ENCODE measurements at places on chromosomes 7 and 10.

DNA sequence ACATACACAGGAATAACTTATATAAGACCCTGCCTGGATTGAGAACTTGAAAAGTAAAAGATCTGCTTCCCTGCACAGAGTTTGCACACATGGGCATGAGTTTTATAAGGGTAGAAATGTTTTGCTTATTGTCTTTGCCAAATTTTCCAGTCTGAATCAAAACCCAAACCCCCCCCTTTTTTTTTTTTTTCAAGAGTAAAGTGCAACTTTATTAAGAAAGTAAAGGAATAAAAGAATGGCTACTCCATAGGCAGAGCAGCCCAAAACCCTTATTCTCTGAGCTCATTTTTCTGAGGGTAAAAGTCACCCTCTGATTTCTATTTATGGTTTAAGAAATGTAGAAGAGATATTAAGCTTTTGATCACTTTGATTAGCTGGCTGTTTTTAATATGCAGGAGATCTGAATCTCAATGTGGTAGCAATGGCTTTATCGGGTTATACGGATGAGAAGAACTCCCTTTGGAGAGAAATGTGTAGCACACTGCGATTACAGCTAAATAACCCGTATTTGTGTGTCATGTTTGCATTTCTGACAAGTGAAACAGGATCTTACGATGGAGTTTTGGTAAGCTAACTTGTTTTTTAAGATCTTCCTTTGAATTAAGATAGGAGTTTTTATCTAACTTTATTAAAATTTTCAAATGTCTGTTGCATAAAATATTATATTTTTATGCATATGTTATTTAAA is 18.7 kb downstream of the MIOS start:
- no peak for DNase-seq

DNA sequence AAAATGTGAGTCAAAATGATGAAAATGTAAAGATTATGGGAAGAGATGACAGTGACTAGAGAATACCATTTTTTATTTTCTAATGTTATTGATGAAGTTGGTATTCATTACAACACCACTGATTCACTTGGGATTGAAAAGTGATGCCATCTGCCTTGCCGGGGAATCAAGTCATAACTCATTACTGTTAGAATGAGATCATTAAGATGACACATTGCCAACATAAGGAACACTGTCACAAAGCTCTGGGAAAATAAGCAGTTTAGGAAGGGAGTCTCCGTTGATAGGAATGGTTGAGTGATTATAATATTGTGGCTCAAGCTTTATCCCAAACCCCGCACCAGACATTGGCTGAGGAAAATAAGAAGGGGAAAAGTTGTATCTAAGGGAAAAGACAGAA is 121.5 kb upstream of the PLPP4 start:
- no peak for DNase-seq

- no peak for DNase-seq
Measured at GRCh38 chr10:80161321-80162083, 29.0 kb downstream of the PLAC9 start.

- DNase-seq = no peak
Measured at GRCh38 chr10:78316451-78316931, 282.8 kb downstream of the RPS24 start.

DNA sequence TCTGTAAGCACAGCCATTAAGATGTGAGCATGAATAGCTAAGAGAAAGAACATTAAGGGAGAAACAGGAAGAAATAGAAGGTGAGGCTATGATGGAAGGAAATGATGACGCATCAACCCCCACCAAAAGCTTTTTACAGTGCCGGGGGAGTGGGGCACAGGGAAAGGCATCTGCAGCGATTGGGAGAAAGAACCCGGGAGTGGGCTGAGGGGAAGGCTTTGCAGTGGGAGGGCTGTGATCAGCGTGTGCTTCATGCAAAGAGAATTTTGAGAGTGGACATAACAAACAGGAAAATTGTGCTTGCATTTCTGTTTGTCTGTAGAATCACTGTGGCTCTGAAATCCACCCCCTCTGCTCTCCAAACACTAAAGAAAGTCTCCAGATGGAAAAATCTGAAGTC is 250.8 kb downstream of the KCNMA1 start:
- no peak for DNase-seq

- no peak for DNase-seq
Measured at GRCh38 chr7:26180792-26181198, 19.8 kb downstream of the HNRNPA2B1 start.

GRCh38 chr7:27180431-27181420 is 4.3 kb downstream of the HOXA11 start:
- no peak for DNase-seq

- no peak for DNase-seq
Measured at GRCh38 chr7:45647967-45648670, 74.0 kb downstream of the ADCY1 start.

DNA sequence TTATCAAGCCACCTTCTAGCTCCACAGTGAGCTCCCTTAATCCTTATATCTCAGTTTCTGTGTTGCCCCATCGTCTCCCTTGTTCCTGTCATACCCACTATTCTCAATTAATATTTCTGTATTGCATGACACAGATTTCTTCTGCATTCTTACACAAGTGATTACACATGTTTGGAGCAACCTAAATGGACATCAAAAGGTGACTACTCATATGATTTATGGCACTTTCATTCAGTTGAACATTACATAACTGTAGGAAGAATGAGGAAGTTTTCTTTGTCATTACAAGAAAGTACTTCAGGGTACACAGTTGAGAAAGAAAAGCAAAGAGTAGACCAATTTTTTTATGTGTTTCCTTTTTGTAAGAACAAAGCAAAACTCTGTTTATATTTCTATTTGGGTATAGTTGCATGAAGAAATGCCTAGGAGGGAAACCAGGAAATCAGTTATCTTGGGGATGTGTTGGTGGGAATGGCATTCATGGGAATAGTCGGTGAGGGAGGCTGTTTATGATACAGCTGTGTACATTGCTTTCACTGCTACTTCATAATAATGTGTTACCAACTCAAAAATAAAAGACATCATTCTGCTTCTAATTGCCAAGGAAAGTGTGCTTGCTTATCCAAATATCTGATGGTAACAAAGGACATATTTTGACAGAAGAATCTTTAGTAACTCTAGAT is 23.6 kb upstream of the PRSS37 start:
- DNase-seq = no peak

GRCh38 chr10:82162549-82163195 is 287.7 kb downstream of the NRG3 start:
- no peak for DNase-seq

GRCh38 chr7:158973941-158974785 is 117.8 kb downstream of the DYNC2I1 start:
- no peak for DNase-seq

GRCh38 chr7:50663396-50664102 is 98.3 kb upstream of the DDC start:
- no peak for DNase-seq

DNA sequence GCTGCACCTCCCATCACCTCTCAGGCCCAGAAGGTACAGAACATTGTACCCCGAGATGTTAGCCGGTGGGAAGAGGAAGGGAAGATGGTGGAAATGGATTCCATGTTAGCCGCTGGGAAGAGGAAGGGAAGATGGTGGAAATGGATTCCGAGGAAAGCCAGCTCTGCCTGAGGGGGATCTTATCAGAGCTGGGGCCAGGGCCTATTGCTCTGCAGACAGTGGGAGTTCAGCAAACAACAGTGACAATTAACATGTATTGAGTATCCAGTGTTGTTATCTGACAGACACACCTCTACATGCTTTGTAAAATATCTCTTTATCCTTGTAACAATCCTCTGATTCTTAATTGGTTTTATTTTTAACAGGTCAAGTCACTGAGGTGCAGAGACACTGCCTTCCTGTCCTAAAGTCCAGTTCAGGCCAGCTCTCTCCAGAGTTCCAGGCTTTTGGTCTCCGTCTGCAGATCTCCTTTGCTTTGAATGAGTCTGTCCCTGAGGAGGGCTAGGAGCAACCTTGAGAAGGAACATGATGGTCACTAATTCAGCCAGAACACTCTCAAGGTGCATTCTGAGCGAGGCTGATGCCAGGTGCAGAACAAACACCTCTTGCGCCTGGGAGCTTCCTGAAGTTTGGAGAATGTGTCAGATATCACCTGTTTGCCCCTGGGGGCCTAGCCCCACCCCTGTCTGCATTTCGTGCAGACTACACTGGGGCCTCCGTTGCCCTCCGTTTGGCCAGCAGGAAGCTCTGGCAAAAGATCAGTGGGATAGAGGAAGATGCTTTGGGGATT is 82.4 kb upstream of the PODXL start:
- DNase-seq = no peak

- no peak for DNase-seq
Measured at GRCh38 chr10:70621503-70622078, 19.1 kb upstream of the PRF1 start.

- DNase-seq = no peak
Measured at GRCh38 chr10:79084012-79084971, 15.5 kb downstream of the ZMIZ1 start.

GRCh38 chr10:113680190-113681111 is 739 bp downstream of the CASP7 start:
- peak; percentile 12 for DNase-seq

DNA sequence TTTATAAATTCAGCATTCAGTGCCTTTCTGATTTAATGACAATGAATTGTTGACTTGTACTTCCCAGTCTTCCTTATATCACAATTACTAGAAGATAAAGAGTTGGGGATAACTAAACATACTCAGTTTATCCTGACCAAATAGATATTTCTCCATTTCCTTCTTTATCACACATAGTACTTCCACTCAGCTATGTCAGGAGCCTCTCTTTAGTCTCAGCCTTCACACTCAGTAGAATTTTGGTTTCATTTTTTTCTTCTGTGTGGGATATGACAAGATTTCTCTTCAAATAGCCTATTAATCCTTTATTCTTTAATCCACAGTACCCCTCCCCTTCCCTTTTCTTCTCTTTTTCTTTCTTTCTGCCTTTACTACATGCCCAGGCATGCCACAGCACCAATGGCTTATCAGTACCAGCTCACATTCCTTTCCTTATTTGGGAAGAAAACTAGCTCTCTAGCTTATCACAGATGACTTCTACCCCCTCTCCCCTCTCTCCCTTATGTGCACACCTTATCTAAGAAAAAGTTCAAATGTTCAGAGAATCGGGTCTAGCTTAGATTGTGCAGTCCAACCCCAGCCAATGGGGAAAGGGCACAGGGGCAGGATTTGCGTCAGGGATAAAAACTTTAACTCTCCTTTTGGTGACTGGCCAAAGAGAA is 109.0 kb downstream of the PHF14 start:
- no peak for DNase-seq

GRCh38 chr7:140541513-140542227 is 62.4 kb upstream of the MKRN1 start:
- no peak for DNase-seq

DNA sequence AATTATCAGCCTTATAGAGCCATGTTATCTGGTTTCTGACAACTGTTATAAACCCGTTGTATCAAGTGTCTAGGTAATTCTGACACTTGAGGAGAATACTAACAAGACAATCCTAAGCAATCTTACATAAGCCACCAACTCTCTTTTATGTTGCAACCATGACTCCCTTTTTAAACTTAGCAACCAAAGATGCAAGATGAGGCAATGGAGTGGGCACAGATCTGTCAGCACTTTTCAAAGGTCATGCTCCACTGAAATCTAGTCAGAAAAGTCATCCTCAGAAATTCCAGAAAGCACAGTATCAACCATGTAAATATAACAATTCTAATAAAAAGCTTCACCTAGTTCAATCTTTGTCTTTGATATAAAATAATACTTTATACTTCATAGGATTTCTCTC is 77.0 kb upstream of the SEMA3A start:
- no peak for DNase-seq

DNA sequence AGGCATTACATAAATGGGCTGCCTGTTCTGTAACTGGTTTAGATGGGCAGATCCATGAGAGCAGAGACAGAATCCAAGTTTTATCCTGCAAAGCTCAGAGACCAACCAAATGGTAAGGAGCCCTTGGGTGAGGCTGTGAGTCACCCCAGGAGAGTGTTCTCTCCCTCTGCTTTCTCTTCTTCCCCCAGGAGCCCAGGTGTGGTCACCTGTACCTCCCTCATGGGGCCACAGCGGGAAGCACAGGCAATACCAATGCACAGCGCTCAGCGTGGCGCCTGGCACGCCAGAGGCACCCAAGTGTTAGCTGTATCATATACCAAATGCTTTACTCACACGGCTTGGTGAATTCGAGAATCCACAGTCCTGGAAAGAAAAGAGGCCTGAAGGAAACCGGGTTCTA is 39.4 kb downstream of the CTBP2 start:
- no peak for DNase-seq

- no peak for DNase-seq
Measured at GRCh38 chr7:127527561-127527960, 57.8 kb downstream of the GCC1 start.

DNA sequence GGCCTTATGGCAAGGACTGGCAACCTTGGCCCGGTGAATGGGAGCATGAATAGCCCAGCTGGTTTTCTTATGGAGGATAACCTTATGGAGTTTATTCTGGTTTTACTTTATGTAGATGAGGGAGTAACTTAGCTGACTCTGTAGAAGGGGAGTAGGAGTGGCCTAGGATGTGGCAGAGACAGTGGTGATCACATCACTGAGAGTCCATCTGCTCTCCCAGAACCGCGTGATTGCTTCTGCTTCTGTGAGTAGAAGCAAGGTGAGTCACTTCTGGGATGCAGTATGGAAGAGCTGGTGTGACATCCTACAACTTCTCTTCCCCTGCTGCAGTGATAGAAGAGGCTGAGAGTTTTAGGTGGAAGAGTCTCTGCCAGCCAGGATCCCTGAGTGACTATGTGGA is 129.2 kb downstream of the RPS24 start:
- DNase-seq = no peak

GRCh38 chr7:22861576-22861975 is 38.9 kb upstream of the TOMM7 start:
- DNase-seq = no peak

GRCh38 chr10:117237401-117237991 is 3.4 kb upstream of the SLC18A2 start:
- DNase-seq = no peak

DNA sequence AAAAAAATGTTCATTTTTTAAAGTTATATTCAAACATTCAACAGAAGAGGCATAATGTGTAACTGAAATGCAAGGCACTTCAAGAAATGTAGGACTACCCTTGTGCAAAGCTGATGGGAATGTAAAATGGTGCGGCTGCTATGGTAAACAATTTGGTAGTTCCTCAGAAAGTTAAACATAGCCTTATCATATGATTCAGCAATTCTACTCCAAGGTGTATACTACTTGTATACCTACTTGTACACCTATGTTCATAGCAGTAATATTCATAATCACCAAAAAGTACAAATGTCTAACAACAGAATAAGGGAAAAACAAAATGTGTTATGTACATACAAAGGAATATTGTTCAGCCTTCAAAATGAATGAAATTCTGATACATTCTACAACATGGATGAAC is 37.3 kb downstream of the TET1 start:
- DNase-seq = no peak

- no peak for DNase-seq
Measured at GRCh38 chr10:6739530-6740174, 159.6 kb upstream of the PRKCQ start.

GRCh38 chr7:16136896-16137295 is 284.4 kb downstream of the CRPPA start:
- DNase-seq = no peak

- DNase-seq = no peak
Measured at GRCh38 chr10:9060314-9060713, 1005.8 kb downstream of the GATA3 start.

GRCh38 chr10:110040767-110041478 is 33.1 kb downstream of the ADD3 start:
- DNase-seq = no peak

Measured in stimulated activated CD8-positive, alpha-beta memory T cell treated with anti-CD3 and anti-CD28 coated beads, Interleukin-7, amount 100 ng/mL, for 1 hour (primary cell).